ENCODE measurements at places on chromosomes 11 and 22. TPM values are rescaled to one million over a fixed set of nuclear protein-coding genes. Genes with fewer than 3 reads are reported as not detected.
A peak's percentile ranks its signal among the peaks of the same experiment; 100 is the strongest.

GRCh38 chr11:121372028-121372427 is 79.5 kb downstream of the SC5D start:
- no peak for DNase-seq

DNA sequence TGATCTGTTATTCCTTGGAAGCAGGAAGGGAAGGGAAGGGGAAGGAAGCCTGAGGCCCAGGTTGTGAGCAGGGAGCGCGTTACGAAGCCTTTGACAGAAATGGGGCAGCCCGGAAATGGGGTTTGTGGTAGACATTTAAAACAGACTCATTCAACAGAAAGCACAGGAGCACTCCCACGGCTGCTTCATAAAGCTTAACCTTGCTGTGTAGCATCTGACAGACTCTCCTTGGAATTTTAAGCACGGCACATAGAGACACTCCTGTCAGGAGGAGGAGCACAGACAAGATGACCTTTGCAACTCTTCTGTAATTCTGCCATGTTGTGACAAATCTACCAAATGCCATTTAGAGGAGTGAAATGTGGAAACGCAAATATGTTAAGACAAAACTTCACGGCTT is 131.6 kb downstream of the FBXO7 start:
- no peak for DNase-seq

DNA sequence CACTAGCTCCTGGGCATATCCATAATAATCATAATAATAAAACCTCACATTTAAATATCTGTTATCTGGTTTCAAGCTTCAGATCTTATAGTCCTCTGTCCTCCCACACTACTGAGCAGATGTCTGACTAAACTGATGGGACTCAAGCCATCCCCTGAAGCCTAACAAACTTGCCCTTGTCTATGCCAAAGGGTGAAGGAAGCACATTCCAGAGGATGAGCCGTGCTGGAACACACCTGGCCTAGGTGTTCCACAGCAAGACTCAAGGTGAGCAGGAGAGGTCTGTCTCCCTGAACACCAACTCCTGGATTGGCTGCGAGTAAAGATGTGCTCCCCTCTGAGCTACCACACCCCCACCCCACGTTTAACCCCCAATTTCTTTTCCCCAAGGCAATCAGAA is 14.7 kb downstream of the SCUBE2 start:
- DNase-seq, result no peak

GRCh38 chr11:76997512-76997911 is 36.7 kb upstream of the B3GNT6 start:
- DNase-seq, result no peak

DNA sequence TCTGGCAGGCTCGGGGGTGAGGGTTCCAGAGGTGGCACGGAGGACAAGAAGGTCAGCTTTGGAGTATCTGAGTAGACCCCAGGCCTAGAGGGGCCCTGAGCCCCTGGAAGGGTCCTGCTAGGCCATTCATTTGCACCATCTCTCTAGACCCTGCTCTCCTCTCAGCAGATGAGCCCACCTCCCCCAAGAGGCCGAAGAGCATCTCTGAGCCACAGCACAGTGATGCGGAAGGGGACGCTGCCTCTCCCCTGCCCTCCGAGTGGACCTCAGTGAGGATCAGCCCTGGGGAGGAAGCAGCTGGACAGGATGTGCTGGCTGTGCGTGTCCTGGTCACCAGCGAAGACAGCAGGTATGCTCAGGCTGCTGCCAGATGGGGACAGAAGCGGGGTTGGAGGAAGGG is 101.6 kb upstream of the PARVA start:
- DNase-seq, result peak; percentile 59

GRCh38 chr11:10520562-10520961 is 20.4 kb downstream of the RNF141 start:
- no peak for DNase-seq

MB gene
- not detected for total RNA-seq

BEST1 gene
- total RNA-seq, result 9.5 TPM

TMEM191C gene
- 0.51 TPM for total RNA-seq

Data from posterior vena cava (tissue), 2 donors.